AG04450 (cell line): ENCODE measurements at places on chromosomes 4 and X. TPM values are rescaled to one million over a fixed set of nuclear protein-coding genes. Genes with fewer than 3 reads are reported as not detected.

- peak; percentile 30 for DNase-seq
Measured at GRCh38 chr4:81405900-81406401, 65.8 kb downstream of the RASGEF1B start.

GRCh38 chrX:105331244-105331643, 110.8 kb upstream of the TEX13A start:
- DNase-seq: peak; percentile 11

GRCh38 chr4:78136109-78137081, 79.3 kb downstream of the FRAS1 start:
- no peak for DNase-seq

DNA sequence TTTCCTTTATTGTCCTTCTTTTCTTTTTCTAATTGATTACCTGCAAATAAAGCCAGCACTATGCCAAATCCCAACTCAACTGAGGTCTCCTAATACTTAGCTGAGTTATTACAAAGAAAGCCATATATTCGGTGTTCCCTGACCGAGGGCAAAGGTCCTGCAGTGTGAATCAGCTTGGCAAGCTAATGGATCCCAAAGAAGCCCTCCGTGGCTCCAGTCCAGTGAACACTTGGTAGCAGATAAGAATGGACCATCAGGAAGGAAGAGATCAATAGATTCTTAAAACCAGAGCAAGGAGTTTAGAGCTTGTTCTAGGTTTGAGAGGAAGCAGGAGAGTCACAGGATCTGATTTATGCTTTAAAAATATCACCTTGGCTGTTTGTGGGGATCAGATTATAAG, 8.5 kb downstream of the LDB2 start:
- no peak for DNase-seq

GRCh38 chr4:186326391-186326790, 60.4 kb downstream of the F11 start:
- DNase-seq: peak; percentile 1

DNA sequence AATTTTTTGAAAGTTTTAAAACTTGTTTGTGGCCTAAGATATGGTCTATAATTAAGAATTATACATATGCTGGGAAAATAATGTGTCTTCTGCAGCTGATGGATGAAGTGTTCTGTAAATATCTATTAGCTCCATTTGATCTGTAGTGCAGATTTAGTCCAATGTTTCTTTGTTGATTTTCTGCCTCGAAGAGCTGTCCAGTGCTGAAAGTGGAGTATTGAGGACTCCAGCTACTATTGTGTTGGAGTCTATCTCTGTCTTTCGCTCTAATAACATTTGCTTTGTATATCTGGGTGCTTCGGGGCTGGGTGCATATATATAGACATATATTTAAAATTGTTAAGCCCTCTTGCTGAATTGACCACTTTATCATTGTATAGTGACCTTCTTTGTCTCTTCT, 2127.3 kb downstream of the PCDH7 start:
- DNase-seq: no peak

DNA sequence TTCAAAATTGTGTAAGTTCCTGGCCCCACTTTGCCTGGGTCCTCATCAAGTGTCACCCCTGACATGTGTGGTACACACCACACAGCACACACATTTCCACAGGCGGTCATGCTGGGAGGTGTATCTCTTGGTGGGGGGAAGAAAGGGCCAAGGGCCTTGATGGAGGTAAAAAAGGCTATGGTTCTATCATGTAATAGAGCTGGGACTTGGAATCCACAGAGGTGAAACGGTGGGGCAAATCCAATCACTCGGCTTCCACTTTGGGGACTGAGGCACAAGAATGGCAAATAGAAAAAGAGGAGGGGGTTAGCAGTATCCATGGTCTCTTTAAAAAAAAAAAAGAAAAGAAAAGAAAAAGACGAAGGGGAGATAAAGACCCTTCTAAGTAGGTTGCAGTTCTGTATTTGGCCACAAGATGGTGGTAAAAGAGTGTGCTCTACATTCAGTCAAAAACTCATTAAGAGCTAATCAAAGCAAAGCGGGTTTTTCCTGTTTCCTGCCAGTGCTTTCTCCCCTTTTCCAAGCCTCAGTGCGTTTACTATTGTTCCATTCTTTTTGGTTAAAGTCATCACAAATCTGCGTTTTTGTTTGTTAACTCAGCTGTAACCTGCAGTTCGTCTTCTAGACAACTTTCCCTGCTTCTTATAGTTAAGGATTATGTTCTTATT, 37.0 kb upstream of the ATP6AP2 start:
- peak; percentile 29 for DNase-seq

DNA sequence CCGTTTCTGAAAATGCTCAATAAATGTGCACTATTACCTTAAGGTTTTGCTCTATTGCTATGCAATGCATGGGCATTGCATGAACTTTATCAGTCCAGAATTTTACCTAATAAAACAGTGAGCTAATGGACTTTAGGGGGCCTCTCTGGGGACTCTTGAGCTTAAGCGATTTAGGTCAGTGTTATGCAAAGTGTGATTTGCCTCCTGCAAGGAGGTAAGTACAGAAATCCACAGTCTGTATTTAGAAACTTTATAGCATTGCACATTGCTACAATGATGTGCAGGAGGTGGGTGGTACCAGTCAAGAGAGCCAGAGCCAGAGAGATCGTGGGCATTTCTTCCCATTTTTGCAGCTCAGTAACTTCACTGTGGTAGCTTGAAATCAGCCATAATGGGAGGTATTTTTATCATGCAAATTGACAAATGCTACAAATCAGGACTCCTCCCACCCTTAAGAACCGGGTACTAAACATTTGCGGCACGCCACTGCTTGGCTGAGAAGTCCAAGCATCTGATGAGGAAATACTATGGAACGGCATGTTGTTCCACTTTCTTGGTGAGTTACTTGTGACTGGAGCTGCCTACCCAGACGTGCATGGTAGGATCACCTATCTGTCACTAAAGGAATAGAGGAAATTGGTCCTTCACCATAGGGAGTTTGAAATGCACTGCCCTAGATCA, 174.6 kb upstream of the PGRMC2 start:
- DNase-seq: no peak

DNA sequence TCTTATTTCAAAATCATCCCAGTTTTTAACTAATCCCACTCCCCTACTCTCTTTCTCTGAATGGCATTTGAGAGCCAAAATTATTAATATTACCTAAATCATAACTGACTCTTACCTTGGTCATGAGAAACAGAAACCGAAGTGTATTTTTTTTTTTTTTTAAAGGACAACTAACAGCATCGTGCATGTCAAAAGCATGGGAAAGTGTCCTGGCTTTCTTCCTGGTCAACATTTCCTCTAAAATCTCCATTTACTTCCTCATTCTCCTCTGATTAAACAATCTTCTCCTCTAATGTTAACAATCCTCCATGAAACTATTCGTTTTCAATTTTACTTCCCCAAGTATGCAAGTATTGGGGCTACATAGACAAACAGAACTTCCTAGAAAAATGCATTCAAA, 2.1 kb upstream of the STS start:
- DNase-seq: no peak

- DNase-seq: no peak
Measured at GRCh38 chr4:575281-576141, 584 bp downstream of the TMEM271 start.

DNA sequence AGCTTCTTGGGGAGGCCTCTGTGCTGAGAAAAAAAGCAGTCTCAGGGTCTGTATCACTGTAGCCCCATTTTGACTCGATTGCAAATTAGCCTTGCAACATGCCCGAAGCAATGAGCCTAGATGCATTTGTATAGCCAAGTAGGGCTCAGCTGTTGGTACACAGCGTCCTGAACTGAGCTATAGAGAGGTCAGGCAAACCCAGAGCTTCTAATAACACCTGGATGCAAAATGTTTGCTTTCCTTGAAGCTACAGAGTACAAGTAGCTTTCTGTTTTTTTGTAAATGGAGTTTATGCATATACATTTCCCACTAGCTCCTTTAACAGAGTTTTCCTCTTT, 87.8 kb downstream of the PLAC1 start:
- no peak for DNase-seq

DNA sequence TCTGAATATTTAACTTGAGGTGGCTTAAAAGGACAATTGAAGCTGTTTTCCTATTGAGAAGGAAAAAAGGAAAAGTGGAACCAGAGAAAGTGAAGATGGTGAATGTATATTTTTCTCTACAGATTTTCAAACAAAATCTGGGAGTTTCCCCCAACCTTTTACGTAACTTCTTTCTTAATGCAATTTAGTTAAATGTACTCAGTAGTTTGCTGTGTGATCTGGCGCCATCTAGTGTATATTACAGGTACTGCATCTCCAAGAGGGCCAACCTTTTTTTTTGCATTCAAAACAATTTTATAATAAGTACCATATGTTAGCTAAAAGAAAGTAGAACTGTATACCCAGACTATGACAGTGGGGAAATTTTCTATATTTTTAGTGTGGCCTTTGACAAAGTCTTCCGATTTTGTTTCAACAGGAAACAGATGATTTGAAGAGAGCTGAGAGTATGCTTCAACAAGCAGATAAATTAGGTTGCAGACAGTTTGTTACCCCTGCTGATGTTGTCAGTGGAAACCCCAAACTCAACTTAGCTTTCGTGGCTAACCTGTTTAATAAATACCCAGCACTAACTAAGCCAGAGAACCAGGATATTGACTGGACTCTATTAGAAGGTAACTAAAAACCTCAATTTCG, 82.0 kb downstream of the PLS3 start:
- DNase-seq: peak; percentile 51

DNA sequence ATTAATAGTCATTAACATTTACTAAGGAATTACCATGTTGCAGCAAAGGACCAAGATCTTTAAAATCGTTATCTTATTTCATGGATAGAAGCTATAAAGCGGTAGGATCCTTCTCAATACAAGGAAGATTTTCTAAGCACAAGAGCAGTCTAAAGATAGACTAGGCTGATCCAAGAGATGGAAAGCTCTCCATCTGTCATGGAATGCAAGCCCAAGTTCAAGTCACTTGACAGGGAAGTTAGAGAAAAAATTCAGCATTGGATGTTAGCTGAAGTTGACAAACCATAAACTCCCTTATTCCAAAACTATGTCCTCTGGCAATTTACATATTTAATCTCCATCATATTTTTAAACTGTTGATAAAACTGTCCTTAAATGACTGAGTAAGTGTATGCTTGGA, 177.7 kb downstream of the LDB2 start:
- DNase-seq: no peak

DNA sequence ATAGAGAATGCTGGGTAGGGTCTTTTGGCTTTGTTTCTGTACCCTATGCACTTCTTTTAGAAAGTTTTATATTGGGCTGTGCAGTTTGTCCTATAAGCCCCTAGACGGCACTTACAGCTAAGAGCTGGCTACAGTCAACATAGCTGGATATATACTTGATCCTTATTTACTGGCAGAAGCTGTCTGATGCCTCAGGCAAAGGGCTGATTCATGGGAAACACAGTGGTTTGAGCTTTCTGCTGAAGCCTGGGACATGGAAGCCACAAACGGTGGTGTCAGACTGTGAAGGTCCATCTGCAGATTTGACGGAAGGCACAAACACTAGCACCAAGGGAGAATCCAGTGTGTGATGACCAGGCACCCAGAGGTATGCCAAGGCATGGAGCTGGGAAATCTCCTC, 608.4 kb downstream of the ANKRD50 start:
- no peak for DNase-seq

DNA sequence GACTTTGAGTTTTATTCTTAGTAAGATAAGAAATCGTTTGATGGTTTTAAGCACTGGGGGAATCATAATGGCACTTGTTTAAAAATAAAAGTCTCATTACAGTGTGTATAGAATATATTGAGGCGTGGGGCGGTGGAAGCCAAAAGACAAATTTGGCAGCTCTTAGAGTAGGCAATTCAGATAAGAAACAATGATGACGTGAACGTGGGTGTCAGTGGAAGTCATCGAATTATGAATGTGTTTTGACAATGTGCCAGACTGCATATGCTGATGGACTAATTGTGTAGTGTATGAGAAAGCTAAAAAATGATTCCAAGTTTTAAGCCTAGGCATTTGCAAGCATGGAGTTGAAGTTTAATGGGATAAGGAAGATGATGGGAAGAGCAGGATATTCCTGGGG, 35.8 kb downstream of the SPANXD start:
- DNase-seq: no peak

The SMIM31 gene
- polyA plus RNA-seq: not detected in 2 replicates

The TEX13B gene
- not detected in 2 replicates for polyA plus RNA-seq

The GUCY1A1 gene
- 1.5 and 1.9 TPM in 2 replicates for polyA plus RNA-seq
